ENCODE measurements at places on chromosomes 5 and 9.

DNA sequence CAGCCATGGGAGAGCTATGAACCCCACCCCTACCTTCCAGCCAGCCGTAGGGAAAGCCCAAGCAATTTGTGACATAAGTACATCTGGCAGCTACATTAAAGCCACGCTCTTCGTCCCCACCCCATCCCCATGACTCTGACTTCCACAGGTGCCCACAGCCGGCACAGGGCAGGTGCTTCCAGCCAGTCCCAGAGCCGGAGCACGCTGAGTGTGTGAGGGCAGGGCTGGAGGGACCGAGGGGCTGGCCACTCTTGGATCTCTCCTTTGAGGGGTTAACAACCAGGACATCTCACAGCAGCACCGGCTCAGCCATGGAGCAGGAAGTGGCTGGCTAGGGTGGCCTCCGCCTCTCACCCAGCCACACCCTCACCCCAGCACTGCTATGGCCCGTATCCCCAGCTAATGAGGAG is 2.4 kb upstream of the FAM78A start:
- DNase-seq, result no peak

- DNase-seq, result no peak
Observed at GRCh38 chr9:94167376-94167890, 83.2 kb downstream of the PTPDC1 start.

- DNase-seq, result no peak
Observed at GRCh38 chr9:136311051-136312008, 7.4 kb upstream of the CCDC187 start.

- DNase-seq, result no peak
Observed at GRCh38 chr5:33892620-33893137, 889 bp upstream of the ADAMTS12 start.

GRCh38 chr5:141512911-141513626 is 24.2 kb downstream of the PCDHGC5 start:
- DNase-seq, result peak; percentile 49

GRCh38 chr9:31135567-31135966 is 1248.9 kb upstream of the ACO1 start:
- no peak for DNase-seq

- DNase-seq, result no peak
Observed at GRCh38 chr9:14186096-14186495, 127.8 kb downstream of the NFIB start.

DNA sequence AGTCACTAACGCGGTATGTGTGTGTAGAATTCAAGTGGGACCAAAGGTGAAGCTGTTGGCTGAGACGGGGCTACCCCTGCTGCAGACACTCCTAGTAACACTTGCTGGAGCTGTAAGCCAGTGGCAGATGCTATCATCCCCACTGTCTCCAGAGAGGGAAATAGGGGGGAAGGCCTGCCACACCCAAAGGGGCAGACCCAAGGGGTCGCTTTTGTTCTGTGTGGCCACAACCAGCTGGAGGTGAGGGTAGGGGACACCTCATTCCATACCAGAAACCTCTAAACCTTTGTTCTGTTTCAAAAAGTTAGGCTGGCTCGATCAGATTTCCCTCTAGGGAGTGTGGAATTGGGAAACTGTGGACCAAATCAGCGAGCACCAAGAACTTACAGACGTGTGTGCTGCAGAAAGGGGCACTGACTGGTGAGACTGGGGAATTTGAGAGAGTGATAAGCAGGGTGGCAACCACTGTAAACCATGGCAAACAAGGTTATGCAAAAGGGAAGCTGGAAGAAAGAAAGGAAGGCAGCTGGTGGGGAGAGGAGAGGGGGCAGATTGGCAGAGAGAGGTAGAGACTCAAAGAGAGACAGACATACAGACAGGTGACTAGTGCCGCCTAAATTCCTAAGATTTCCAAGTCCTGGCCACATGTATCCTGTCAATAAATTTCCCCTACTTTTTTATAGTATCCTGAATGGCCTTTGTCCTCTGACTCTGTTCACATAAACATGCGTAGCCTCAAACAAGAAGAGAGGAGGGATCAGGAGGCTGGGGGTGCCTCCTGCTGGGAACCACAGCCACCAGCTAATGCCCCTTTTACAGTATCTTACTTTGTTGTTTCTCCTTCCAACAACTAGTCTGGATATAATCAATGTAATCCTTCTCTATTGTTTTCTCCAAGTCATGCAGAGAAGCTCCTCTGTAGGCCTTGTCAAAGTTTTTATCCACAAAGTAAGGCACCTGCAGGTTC is 15.6 kb upstream of the SPATA24 start:
- no peak for DNase-seq

Data from Kasumi-1 (cell line).